ENCODE measurements at places on chromosomes 12 and 14. TPM values are rescaled to one million over a fixed set of nuclear protein-coding genes. Genes with fewer than 3 reads are reported as not detected.

GPR33 gene
- total RNA-seq, result not detected

NFATC4 gene
- 148 TPM for total RNA-seq

BICDL1 gene
- 26.7 TPM for total RNA-seq

PLEKHD1 gene
- total RNA-seq, result 0.06 TPM

All from mucosa of gallbladder (tissue), 1 donor.